Fibroblast of skin of back (primary cell): ENCODE measurements at places on chromosomes 13 and 19.

- DNase-seq = no peak
These were observed 159.9 kb downstream of the KATNAL1 start for GRCh38 chr13:30147421-30147820.

- no peak for DNase-seq
These were observed 6.0 kb upstream of the HIPK4 start for GRCh38 chr19:40395956-40396355.

DNA sequence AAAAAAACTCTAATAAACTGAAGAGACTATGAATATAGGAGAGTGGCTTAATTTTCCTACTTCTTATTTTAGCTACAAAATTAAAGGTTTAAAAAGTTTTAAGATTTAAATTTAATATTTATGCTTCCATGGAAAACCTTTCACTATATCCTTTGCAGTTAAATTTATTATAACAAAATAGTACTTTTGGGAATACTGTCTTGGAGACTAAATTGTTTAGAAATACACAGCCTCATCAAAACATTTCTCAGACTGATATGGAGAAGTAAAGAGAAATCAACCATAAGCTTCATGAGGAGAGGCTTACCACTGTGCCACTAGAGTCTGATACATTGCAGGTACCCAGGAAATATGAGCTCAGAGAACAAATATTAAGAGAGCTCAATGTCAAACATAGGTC, 436.5 kb downstream of the KCTD12 start:
- DNase-seq = no peak

- DNase-seq = no peak
These were observed 19.1 kb downstream of the WDR88 start for GRCh38 chr19:33150852-33151518.

GRCh38 chr13:49214917-49215376, 5.2 kb upstream of the MLNR start:
- DNase-seq = no peak

GRCh38 chr13:52450793-52451116, 321 bp upstream of the VPS36 start:
- DNase-seq = no peak

- peak; percentile 26 for DNase-seq
These were observed 22.5 kb upstream of the KLF2 start for GRCh38 chr19:16301999-16302694.

- DNase-seq = no peak
These were observed 8.6 kb downstream of the ALDH16A1 start for GRCh38 chr19:49461656-49462055.

- DNase-seq = no peak
These were observed 14.8 kb upstream of the FXYD3 start for GRCh38 chr19:35100588-35101533.

DNA sequence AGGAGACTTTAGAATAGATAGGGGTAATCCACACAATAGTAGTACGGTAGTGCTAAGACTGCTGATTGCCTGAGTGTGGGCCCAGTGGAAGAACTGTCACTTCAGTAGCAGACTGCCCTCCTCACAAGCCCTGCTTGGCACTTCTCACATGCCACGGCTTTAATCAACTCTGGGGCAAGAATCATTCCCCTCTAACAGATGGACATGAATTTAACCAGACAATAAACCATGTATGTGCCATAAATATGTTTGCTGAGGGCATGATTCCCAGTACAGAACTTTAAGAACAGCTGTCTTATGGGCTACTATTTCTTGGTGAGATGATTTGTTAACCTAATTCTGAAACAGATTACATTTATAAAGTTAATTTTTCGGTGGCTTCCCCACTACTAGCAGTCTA, 22.0 kb downstream of the DPY19L3 start:
- no peak for DNase-seq

DNA sequence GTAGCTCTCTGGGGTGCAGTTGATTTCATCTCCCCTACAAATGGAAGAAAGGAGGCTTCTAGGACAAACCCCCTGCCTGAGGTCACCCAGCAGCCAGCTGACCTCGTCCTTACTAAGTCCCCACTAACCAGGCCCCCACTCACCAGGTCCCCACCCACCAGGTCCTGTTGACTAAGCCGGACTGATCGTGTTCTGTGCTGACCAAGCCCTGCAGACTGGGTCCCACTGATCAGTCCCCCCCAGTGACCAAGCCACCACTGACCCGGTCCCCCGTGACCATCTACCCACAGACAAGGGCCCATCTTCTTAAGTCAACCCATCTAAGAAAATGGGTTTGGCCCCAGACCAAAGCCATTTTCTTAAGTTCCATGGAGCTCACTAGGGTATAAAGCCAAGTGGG, 36.8 kb upstream of the TPM4 start:
- DNase-seq = no peak

DNA sequence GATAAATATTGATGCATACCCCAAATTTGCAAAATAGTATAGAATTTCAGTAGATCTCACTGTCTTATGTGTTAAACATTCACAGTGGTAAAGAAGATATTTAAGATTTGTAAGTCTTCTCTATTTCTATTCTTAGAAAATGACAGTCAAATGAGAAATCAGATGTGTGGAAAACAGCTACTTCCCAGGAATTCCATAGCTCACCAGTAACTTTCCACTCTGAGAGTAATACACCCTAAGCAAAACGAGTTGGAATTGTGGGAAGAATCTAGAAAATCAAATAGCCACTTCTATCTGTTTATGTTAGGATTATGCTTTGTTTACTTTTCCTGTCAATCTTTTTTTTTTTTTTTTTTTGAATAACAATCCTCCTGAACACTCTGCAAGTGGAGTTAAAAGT, 69.1 kb downstream of the FLT1 start:
- DNase-seq = peak; percentile 74

- DNase-seq = no peak
These were observed 140.9 kb downstream of the ZNF536 start for GRCh38 chr19:30513082-30513411.

DNA sequence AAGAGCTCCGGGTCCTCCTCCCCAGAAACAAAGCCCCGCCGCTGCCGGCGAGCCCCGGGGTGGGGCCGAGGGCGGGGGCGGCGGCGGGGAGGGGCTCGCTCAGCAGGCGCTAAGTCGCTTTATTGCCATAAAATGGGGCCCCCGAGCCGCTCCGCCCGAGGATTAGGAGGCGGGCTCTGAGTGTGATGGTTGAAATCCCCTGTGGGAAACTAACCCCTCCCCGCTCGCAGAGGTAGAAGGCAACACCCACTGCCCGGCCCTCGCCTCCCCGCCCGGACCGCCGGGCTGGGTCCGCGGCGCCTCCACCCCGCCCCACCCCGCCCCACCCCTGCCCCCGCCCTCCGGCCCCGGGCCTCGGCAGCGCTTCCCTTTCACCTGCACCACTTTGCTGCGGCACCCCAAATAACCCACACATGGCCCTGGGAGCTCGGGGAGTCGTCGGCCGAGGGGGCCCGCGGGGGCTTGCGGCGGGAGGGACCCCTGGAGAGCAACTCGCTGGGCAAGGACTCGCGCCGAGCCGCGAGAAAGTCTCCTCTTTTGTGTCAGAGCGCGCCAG, at the start of gene KLF12:
TSS of gene KLF12 (minus strand) at position 184 of the 556 bp plus-strand sequence.
- peak; percentile 98 for DNase-seq

DNA sequence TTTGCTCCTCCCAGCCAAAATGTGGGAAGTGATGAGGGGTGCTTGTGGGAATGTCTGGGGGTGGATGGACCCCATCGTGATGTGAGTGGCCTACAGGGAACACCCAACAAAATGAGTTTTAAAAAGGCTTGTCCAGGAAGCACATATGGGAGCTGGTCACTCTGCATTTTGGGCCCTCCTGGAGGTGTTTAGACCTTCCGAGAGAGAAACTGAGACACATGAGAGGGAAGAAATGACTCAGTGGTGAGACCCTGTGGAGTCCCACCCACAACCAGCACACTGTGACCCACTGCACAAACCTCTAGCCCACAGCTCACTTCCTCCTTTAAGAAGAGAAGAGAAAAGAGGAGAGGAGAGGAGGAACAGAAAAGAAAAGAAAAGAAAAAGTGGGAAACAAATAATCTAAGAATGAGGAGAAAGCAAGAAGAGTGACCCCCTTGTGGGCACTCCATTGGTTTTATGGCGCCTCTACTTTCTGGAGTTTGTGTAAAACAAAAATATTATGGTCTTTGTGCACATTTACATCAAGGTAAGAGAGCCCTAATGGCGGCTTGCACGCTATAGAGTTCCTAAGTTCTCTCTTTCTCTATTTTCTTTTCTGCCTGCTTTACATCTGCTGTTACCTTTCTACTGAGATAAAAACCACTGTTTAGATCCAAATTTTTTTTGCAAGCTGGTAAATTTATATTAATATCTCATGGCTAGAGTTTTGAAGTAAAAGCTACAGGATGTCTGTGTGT, 13.3 kb upstream of the LILRB1 start:
- DNase-seq = no peak

DNA sequence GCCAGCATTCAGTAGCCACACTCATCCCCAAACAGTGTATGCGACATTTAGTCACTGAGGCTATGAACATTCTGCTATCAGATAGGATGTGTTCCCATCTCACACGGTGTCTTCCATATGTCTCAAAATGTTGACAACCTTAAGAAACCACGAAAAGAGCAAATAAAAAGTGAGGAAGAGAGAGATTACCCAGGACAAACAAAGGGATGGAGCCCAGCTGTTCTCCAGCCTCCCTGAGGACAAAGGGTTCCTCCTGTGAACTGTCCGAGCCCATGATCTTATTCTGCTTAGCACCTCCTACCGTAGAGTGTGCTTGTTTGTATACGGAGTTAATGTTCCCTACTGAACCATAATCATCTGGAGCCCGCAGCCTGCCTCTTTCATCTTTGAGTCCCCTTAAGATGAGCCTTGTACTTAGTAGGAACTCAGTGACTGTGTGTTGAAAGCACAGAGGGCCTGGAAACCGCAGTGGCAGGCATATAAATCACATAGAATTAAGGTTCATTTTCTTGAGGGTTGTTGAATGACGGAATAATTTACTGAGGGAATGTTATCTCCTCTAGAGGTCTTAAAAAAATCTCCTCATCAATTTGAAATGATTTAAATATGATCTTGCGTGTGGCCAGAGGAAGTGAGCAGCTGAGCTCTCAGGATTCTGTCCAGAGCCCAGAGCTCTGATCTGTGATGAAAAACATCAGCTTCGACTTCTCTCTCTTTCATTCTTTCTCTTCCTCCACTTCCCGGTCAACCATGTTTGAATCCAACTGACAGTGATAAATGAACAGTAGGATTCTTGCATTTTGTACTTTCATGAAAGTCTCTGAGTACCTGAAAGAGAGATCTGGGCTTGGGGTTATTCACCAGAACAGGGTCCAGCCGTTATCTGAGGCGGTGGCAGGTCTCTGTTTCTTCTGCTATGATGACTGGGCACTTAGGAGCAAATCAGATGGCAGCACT, 200.5 kb downstream of the KLF5 start:
- no peak for DNase-seq

- peak; percentile 77 for DNase-seq
These were observed 59.8 kb upstream of the MEDAG start for GRCh38 chr13:30846311-30846710.

DNA sequence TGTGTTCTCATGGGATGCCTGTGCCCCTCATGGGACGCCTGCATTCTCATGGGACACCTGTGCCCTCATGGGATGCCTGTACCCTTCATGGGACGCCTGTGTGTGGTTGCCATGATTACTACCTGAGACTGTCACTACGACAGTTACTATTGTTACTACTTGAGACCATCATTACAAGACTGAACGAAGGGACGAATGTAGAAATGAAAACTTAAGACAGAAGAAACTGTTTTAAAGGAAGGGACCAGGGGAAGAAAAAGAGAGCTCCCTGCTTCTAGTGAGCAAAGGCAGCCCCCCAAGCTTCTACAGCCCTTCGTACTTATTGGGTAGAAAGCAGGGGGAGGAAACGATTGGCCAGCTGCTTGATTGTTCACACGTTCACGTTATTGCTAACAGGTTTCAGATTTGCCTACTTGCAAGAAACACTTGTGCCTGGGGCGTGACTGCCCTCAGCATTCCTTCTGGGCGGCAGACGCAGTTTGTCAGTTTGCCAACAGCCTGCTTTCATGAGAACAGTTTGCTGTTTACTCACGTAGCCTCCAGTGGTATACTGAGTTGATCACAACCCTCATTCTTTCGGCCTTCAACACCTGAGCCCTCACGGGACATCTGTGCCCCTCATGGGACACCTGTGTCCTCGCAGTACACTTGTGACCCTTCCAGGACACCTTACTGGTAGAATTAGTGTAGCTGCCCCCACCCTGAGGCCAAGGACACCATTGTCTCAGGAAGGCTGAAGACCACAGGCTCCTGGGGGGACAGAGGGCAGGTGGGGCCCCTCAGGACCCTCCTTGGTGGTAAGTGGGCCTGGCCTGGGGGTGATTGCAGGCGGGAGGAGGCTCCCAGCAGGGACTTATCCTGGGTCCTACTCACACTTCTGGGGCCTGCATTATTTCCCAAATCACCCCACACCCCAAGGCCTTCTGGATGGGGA, 2.5 kb upstream of the S1PR4 start:
- DNase-seq = peak; percentile 60

DNA sequence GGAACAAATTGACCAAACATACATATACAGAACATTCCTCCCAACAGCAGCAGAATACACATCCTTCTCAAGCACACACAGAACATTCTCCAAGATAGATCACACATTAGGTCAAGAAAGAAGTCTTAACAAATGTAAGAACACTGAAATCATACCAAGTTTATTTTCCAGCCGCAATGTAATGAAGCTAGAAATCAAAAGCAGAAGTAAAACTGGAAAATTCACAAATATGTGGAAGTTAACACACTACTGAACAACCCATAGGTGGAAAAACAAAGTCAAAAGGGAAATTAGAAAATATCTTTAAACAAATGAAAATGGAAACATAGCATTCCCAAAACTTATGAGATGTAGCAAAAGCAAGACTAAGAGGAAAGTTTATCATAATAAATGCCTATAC, 692.6 kb downstream of the DIAPH3 start:
- DNase-seq = no peak

DNA sequence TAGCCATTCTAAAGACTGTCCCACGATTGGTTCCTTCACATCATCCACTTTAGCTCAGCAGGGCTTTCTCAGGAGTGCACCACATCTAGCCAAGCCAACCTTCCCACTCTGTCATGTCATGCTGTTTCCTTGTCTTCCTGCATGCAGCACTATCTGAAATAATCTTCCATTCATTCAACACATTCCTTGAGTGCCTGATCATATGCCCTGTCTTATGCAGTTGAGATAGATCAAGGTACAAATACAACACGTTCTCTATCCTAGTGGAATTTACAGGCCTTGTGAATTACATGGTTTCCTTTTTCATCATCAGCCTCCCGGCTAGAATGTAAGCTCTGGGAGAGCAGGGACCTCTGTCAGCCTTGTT, 6.8 kb upstream of the MRPS31 start:
- DNase-seq = no peak

DNA sequence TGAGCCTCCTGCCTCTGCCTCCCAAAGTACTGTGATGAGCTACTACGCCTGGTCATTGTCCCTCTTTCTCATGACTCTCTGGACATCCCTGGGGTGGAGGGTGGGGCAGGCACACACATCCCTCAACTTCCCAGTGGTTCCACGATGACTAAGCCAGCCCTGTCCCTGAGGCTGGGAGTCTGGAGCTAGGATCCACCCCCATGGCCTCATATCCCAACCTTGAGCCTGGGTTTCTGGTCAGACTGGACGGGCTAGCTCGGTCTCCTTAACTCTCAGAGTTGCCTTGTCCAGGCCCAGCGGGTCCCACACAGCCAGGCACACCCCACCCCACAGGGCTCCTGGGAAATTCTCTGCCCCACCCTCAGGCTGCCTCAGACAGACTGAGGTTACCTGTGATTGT, 19.6 kb downstream of the IER2 start:
- DNase-seq = peak; percentile 85
